Prostate gland (tissue), 2 donors: ENCODE measurements at places on chromosomes 1 and 21.

DNA sequence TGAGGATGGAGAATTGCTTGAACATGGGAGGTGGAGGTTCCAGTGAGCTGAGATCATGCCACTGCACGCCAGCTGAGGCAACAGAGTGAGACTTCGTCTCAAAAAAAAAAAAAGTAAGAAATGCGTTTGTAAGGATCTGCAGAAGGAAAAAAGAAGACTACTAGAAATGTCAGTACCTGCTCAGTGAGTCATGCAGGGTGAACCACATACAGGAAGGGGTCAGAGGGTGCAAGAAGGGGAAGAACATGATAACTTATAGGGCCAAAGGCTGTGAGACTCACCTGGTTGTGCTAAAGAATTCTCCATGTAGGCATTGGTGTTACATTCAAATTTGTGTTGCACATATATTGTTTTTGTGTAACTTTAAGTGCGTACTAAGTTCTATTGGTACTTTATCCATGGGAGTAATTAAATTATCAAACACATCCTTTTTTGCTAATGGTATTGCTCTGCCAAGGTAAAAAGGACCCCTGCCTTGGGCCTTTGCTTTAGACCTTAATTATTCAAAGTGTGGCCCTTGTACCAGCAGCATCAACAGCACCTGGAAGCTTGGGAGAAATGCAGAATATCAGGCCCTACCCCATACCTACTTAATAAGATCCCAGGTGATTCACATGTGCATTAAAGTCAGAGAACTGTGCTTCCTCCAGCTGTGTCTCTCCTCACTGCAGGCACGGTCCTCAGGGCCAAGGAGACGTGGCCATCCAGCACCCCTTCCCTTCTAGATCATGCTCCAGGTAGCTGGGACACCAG lies 96.4 kb upstream of the PPP2R5A start:
- H3K27me3 ChIP-seq, result no peaks in the 10 kb centered on the region
- no peak overlapping the region for H3K4me3 ChIP-seq
- H3K27ac ChIP-seq, result no peak overlapping the region
- no peak for DNase-seq
- H3K4me1 ChIP-seq, result no peaks in the 10 kb centered on the region
- no peaks in the 10 kb centered on the region for H3K36me3 ChIP-seq

DNA sequence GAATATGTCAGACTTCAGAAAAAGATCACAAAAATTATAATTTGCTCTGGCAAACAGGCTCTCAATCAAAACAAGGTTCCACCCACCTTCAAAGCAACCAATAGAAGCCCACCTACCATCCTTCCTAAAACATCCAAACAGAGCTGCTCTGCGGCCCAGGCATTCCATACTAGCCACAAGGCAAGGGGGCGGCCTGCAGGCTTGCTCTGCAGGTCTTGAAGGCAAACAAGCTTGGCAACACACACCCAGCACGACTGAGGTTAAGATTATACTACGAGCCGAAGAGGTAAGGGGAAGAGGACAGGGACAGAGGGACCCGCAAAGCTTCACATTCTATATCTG lies 207.3 kb downstream of the SLC45A1 start:
- peaks cover 7% of the 10 kb centered on the region for H3K4me1 ChIP-seq
- no peaks in the 10 kb centered on the region for H3K27me3 ChIP-seq
- peak overlapping the region; percentile 78 for H3K27ac ChIP-seq
- H3K36me3 ChIP-seq, result no peaks in the 10 kb centered on the region
- H3K4me3 ChIP-seq, result peak overlapping the region; percentile 21
- peak; percentile 29 for DNase-seq

GRCh38 chr1:37410815-37411214 lies 63.6 kb upstream of the ZC3H12A start:
- no peaks in the 10 kb centered on the region for H3K36me3 ChIP-seq
- H3K27ac ChIP-seq, result no peak overlapping the region
- no peak for DNase-seq
- peaks cover 2% of the 10 kb centered on the region for H3K27me3 ChIP-seq
- no peaks in the 10 kb centered on the region for H3K4me1 ChIP-seq

- no peaks in the 10 kb centered on the region for H3K4me1 ChIP-seq
- H3K4me3 ChIP-seq, result peak overlapping the region; percentile 36
- H3K27me3 ChIP-seq, result no peaks in the 10 kb centered on the region
- peak overlapping the region; percentile 78 for H3K27ac ChIP-seq
- H3K36me3 ChIP-seq, result no peaks in the 10 kb centered on the region
- DNase-seq, result no peak
These were observed 463.8 kb downstream of the USP25 start for GRCh38 chr21:16193496-16194094.

GRCh38 chr1:65493802-65494201 lies 73.3 kb downstream of the LEPR start:
- peak; percentile 25 for DNase-seq
- H3K27ac ChIP-seq, result peak overlapping the region; percentile 52
- no peak overlapping the region for H3K4me3 ChIP-seq
- H3K27me3 ChIP-seq, result no peaks in the 10 kb centered on the region

DNA sequence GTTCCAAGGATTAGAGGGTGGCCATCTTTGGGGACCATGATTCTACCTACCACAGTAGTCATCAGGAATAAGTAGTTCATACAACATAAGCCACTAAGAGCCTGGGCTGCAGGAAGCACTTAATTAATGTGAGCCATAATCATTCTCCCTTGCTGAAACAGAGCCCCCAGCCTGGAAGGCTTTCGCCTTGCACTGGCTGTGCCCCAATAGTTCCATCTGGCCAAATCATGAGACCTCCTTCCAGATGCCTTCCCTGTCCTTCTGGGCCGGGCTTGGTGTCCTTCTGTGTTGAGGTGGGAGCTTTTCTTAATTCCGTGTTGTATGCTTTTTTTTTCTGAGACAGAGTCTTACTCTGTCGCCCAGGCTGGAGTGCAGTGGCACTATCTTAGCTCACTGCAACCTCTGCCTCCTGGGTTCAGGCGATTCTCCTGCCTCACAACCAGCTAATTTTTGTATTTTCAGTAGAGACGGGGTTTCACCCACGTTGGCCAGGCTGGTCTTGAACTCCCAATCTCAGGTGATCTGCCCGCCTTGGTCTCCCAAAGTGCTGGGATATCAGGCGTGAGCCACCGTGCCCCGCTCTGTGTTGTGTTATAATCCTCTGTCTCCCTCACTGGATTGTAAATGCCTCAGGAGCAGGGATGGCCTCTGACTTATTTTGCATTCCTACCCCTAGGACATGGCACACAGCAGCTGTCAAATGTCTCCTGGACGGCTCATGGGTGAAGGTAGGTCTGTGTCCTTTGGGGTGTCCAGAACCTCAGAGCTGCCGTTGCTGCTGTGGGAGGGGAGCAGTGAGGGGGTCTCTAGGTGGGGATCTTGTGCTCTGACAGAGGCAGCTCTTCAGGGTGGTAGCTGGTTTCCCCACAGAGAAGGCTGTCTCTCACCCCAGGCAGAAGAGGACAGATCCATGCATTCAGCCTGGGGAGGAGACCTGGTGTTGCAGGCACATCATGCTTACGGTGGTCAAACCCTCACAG lies 10.1 kb downstream of the GNG4 start:
- no peaks in the 10 kb centered on the region for H3K36me3 ChIP-seq
- no peaks in the 10 kb centered on the region for H3K27me3 ChIP-seq
- no peaks in the 10 kb centered on the region for H3K4me1 ChIP-seq

DNA sequence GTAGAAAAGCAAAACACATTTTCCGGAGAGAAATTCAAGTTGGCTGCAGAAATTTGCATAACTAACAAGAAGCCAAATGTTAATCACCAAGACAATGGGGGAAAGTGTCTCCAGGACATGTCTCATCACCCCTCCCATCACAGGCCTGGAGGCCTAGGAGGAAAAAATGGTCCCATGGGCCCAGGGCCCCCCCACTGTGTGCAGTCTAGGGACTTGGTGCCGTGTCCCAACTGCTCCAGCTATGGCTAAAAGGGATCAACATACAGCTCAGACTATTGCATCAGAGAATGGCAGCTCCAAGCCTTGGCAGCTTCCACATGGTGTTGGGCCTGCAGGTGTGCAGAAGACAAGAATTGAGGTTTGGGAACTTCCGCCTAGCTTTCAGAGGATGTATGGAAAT lies 138.2 kb downstream of the USH2A start:
- no peaks in the 10 kb centered on the region for H3K27me3 ChIP-seq
- H3K36me3 ChIP-seq, result no peaks in the 10 kb centered on the region
- no peak for DNase-seq
- H3K4me1 ChIP-seq, result no peaks in the 10 kb centered on the region
- H3K4me3 ChIP-seq, result no peak overlapping the region

- H3K36me3 ChIP-seq, result no peaks in the 10 kb centered on the region
- H3K4me3 ChIP-seq, result no peak overlapping the region
- no peaks in the 10 kb centered on the region for H3K4me1 ChIP-seq
- DNase-seq, result no peak
These were observed 318.8 kb upstream of the ZRANB2 start for GRCh38 chr1:71399594-71399993.

DNA sequence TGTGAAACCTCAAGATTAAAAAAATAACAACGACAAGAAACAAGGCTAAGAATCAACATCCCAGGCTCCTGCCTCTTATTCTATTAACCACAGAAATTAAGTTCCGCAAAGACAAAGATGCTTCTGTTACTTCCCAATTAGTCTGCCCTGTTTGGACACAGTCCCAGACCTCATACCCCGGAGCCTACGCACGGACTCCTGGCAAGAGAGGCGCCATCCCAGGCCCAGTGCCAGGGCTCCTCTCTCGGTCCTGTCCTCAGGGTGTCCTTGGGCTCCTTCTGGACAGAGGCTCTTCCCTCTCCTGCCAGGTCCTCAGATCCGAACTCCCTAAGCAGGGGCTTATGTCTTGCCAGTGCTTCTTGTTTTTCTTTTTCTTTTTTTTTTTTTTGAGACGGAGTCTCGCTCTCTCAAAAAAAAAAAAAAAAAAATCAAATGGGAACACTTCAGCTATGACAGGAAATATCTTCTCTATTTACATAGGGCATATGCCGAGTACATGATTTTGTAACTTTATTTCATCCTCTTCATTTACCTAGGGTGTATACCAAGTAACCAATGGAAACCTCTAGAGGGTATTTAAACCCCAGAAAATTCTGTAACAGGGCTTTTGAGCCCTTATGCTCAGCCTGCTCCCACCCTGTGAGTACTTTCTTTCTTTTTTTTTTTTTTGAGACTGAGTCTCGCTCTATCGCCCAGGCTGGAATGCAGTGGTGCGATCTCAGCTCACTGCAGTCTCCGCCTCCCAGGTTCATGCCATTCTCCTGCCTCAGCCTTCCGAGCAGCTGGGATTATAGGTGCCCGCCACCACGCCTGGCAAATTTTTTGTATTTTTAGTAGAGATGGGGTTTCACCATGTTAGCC lies 11.7 kb upstream of the ENO1 start:
- no peaks in the 10 kb centered on the region for H3K27me3 ChIP-seq
- H3K4me3 ChIP-seq, result no peak overlapping the region
- no peaks in the 10 kb centered on the region for H3K36me3 ChIP-seq
- peak; percentile 92 for DNase-seq
- peak overlapping the region; percentile 73 for H3K27ac ChIP-seq

- no peaks in the 10 kb centered on the region for H3K27me3 ChIP-seq
- no peaks in the 10 kb centered on the region for H3K36me3 ChIP-seq
- no peak for DNase-seq
- no peak overlapping the region for H3K27ac ChIP-seq
- H3K4me3 ChIP-seq, result no peak overlapping the region
These were observed 144.5 kb downstream of the SEC16B start for GRCh38 chr1:177825276-177825901.

GRCh38 chr21:42846221-42846620 lies 33.1 kb downstream of the WDR4 start:
- no peaks in the 10 kb centered on the region for H3K36me3 ChIP-seq
- no peaks in the 10 kb centered on the region for H3K4me1 ChIP-seq
- DNase-seq, result no peak
- H3K27me3 ChIP-seq, result no peaks in the 10 kb centered on the region
- H3K27ac ChIP-seq, result no peak overlapping the region

- H3K27ac ChIP-seq, result no peak overlapping the region
- H3K27me3 ChIP-seq, result no peaks in the 10 kb centered on the region
- no peaks in the 10 kb centered on the region for H3K36me3 ChIP-seq
- no peaks in the 10 kb centered on the region for H3K4me1 ChIP-seq
These were observed 170.7 kb upstream of the GALNT2 start for GRCh38 chr1:229896306-229896705.

GRCh38 chr1:205172729-205173366 lies 38.7 kb downstream of the DSTYK start:
- no peak overlapping the region for H3K27ac ChIP-seq
- no peaks in the 10 kb centered on the region for H3K4me1 ChIP-seq
- no peaks in the 10 kb centered on the region for H3K36me3 ChIP-seq
- H3K27me3 ChIP-seq, result no peaks in the 10 kb centered on the region
- DNase-seq, result no peak
